Cerebellar nuclear complex (tissue), 1 donor: ENCODE measurements at places on chromosomes 16 and 17.

- DNase-seq = no peak
These were observed 280.0 kb downstream of the TMEM114 start for GRCh38 chr16:8310323-8310722.

- no peak for DNase-seq
These were observed 49.6 kb downstream of the USP22 start for GRCh38 chr17:20992987-20993862.

DNA sequence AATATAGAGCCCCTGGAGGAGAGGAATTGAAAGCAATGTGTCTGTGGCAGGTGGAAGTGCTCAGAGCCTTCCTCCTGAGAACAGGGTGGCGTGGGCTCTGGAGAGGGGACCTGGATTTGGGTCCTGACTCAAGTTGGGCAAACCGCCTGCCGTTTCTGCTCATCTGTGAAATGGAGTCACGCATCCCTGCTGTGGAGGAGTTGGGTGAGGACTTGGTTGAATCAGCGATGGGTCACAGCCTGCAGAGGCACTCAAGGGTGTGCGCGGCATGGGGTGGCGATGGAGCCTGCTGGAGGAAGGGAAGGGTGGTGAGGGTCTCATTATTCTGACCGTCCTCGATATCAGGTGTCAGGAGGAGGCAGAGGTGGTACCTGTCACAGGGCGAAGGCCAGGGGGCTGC, 3.1 kb downstream of the ADAD2 start:
- no peak for DNase-seq

GRCh38 chr17:63395075-63395805, 50.9 kb downstream of the CYB561 start:
- no peak for DNase-seq

- DNase-seq = no peak
These were observed 45.1 kb downstream of the NOG start for GRCh38 chr17:56638591-56639051.

DNA sequence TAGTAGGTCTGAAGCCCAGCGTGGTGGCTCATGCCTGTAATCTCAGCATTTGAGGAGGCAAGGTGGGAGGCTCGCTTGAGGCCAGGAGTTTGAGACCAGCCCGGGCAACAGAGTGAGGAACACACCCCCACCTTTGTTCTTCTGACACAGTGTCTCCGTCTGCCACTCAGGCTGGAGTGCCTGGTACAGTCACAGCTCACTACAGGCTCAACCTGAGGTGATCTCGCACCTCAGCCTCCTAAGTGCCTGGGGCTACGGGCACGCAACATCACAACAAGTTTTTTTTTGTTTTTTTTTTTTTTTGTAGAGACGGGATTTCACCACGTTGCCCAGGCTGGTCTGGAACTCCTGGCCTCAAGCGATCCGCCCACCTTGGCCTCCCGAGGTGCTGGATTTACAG, 6.7 kb upstream of the TLCD3A start:
- no peak for DNase-seq

DNA sequence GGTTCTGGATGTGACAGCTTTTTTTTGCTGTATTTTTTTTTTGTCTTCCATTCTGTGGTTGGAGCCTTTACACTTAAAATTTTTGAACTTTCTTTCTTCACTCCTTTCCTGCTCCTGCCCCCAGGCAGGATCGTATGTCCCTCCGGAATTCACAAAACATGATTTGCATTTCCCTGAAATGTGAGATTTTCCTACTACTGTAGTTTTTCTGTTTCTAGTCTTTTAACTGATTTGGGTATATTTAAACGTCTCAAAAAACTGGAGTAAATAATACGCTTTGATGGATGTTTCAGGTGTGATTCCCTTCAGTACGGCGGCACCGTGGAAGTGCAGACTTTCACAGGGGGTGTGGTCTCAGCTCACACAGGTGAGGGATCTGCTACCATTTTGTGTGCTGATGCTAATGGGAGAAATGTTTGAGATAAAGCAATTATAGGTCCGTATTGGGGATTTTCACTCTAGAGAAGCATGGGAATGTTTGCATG, 686 bp downstream of the SRCAP start:
- DNase-seq = no peak

DNA sequence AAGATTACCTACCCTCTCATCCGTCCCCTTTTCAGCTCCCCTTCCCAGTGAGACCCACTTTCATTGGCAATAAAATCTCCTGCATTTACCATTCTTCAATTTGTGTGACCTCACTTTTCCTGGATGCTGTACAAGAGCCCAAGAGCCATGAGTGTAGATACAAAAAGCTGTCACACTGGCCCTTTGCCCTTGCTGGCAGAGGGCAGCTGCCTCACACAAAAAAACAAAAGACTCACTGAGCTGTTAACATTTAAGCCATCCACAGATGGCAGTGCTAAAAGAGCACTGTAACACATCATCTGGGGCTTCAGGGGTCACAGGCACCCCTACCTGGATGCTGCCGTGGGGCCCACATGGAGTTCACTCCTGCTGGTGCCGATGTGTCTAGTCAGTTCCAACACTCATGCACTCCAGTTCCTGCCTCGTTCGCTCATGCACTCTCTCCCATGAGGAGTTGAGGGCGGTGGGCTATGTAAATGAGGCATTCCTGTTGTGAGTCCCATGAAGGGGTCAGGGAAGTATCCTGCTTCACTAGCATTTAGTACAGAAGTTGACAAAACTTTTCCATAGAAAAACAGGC, 123.1 kb downstream of the CA10 start:
- DNase-seq = peak; percentile 79

DNA sequence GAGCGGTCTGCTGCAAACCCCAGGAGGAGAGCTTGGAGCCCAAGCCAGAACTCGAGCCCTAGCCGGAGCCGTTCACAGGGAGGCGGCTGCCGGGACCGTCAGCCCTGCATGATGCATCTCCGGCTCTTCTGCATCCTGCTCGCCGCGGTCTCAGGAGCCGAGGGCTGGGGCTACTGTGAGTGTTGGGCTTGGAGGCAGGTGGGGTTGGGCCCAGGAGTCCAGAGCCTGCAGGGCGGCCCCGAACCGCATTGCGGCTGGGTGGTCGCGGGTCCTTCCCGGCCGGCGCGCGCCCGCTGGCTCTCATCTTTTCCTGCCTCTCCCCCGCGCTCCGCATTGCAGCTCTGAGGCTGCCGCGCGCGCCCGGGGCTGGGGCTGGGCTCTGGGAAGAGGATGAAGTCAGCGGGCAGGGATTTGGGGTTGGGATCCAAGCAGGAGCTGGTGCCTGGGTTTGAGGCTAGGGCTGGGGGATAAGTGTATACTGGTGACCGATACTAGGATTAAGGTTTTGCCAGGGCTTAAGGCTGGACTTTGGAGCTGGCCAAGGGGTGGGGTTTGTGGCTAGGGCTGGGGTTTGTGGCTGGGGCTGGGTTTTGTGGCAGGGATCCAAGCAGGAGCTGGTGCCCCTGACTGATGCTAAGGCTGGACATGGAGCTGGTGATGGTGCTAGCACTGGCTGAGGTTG, 532 bp downstream of the CNTNAP1 start:
- DNase-seq = peak; percentile 19

DNA sequence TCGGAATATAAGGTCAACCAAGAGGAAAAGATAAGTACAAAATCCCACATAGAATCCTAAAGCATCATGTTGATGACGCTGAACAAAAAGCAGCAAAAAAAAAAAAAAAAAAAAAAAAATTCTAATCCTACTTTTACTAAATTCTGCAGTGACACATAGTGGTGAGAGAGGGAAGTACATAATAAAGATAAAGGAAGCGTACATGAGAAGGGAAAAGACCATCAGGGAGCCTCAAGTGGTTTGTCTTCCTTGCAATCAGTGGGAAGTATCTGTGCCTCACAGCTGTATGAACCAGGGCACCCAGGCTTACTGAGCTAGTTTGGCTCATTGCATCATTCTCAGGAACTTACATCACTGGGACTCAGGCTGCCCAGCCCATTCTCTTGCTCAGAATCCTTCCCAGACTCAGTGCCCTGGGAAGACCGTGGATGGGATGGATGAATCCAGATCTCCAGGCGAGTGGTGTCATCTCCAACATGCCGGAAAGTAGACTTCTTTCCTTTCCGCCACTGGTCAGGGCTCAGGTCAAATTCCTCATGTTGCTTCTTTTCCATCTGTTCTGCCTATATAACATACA, 21.2 kb downstream of the SMG6 start:
- peak; percentile 3 for DNase-seq

DNA sequence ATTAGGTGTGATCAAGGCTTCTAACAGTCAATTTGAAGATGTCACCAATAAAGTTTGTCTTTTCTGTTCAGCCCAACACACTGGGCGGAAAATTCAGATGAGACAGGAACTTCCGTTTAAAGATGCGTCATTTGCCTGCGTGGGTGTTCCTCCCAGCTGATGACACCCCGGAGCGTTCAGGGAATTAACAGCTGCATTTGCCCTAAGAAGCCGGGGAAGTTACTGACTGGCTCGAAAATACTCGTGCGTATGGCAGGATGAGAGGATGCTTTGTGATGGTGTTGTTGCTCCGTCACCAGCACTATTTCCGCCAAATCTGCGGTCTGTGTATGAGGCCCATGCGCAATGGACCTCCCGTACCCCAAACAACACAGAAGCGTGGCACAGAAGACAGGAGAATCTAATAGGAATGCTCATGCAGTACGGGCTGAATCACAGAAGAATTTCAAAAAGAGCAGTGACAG, 11.9 kb upstream of the PVALEF start:
- no peak for DNase-seq

DNA sequence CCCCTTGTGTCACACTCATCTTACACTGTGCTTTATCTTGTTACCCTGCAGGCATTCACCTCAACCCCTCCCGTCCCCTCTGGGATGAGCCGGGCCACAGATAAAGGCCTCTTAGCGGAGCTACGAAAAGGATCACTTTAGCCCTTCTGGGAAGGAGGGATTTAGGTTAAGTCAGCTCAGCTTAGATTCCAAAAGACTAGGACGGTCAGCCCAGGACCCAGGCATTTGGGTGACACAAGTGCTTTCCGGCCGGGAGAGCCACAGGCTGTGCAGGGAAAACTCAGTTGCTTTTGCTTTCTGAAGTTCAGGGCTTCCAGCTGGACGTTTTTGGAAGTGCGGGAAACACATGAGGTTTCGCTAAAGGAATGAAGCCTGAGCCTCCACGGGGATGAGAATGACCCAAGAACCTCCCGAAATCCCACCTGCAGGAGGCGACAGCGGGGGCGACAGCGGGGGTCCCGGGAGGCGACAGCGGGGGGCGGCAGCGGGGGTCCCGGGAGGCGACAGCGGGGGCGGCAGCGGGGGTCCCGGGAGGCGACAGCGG, 11.6 kb upstream of the METRNL start:
- no peak for DNase-seq

- no peak for DNase-seq
These were observed 37.3 kb upstream of the ICAM2 start for GRCh38 chr17:64057701-64058263.

DNA sequence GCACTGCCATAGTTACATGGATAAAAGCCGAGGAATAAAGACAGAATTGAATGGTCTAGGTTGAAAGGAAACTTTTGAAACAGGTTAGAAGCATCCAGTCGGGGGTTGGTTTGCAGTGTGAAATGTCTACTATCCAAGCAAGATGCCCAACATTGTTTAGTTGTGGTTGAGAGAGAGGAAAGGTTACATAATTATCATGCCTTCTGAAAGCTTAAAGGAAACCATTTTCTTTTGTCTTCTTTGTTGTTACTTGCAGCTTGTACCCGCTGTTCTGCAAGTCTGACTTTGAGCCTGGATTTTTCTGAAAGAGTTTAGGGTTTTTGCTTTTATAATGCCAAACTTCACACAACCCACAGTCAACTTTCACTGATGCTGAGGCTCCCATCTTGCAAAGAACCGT, 167.9 kb downstream of the AXIN2 start:
- DNase-seq = no peak

DNA sequence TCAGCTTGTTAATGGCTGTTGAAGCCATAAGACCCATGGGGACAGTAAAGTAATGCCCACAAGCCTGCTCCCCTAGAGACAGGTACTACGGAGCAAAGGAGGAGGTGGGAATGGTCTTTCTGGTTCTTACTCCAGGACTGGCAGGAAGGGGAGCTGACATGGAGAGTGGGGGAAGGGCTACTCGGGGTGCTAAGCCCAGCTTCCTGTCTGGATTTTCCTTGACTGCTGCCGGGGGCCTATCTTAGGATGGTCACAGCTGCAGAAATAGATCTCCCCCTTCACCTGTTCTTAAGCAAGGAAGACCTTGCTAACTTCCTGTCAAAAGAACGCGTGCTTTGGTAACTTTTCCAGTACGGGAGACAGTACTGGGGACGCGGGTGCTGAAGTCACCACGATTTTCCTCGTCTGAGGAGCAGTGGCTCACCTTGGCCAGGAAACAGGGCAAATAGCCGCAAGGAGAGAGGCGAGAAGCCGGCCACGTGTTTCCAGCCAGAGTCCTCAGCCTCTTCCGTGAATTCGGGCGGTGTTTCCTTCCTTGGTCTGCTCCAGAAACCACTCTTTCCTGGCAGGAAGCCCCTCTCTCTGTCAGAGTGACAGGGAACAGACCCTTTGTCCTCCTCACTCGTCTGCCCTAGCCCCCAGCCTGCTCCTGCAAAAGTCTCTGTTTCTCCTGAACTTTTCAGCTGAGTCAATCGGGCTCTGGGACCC, 656 bp upstream of the PRR29 start:
- no peak for DNase-seq

- DNase-seq = no peak
These were observed 131.6 kb upstream of the PLCG2 start for GRCh38 chr16:81647527-81647926.

GRCh38 chr16:7583396-7583795, 250.8 kb downstream of the RBFOX1 start:
- DNase-seq = no peak

DNA sequence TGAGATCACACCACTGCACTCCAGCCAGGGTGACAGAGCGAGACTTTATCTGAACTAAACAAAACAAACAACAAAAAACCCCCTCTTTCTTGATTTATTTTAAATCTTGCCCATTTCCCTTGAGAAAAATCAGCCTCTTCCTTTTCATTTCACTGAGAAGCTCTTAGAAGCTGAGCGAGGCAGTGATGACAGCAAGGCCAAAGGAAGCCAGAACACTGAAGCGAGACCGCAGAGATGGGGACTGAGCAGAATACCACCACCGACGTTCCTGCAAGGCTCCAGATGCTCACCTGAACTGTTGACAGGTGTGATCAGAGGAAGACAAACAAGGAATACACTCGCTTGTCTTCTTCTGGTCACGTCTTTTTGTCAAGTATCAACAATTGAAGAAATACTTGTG, 30.5 kb upstream of the IRF8 start:
- no peak for DNase-seq

- DNase-seq = no peak
These were observed 319.3 kb downstream of the CPPED1 start for GRCh38 chr16:12484426-12484825.

- DNase-seq = no peak
These were observed 50.8 kb downstream of the NKD1 start for GRCh38 chr16:50598936-50599361.

- no peak for DNase-seq
These were observed 66.6 kb upstream of the ZNF469 start for GRCh38 chr16:88316151-88316550.
